ENCODE measurements at places on chromosomes 7 and 10. TPM values are rescaled to one million over a fixed set of nuclear protein-coding genes. Genes with fewer than 3 reads are reported as not detected.

CCDC71L gene
- 7.6 TPM for total RNA-seq

CNNM2 gene
- total RNA-seq = 15.2 TPM

JMJD1C gene
- 26.4 TPM for total RNA-seq

GBX1 gene
- total RNA-seq = not detected

OR6V1 gene
- not detected for total RNA-seq

MYPN gene
- total RNA-seq = 0.37 TPM

DNA sequence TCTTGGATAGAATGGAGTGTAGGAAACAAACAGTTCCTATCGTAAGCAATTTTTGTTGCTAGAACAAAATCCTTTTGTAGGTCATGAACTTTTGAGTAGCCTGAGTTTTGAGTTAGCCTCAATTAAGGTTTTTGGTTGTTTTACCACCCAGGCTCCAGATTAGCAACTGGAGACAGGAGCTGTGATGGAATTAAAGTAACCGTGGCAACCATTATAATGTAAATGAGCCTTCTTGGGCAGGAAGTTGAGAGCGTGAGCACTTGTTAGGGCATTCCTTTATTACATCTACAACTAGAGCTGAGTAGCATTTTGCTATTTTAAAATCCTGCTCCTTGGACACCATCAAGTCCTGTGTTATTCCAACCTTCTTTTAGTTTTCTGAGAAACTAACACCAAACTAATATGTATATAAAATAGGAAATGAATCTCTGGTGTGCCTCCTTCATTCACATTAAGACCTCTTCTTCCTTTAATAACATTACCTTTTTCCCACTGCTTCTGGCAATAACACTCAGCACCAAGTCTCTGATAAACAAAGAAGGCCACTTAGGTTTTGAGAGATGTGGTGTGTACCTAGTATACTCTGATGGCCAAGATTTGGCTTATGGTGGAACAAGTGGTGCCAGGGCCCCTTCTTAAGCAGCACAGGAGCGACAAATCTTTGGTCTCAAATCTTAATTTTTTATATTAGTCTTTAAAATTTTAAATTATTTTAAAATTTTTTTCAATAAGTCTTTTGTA lies 34.0 kb downstream of the AHCYL2 start:
- no peak for DNase-seq

GRCh38 chr7:158811461-158811860 lies 17.8 kb downstream of the ESYT2 start:
- DNase-seq = no peak

DNA sequence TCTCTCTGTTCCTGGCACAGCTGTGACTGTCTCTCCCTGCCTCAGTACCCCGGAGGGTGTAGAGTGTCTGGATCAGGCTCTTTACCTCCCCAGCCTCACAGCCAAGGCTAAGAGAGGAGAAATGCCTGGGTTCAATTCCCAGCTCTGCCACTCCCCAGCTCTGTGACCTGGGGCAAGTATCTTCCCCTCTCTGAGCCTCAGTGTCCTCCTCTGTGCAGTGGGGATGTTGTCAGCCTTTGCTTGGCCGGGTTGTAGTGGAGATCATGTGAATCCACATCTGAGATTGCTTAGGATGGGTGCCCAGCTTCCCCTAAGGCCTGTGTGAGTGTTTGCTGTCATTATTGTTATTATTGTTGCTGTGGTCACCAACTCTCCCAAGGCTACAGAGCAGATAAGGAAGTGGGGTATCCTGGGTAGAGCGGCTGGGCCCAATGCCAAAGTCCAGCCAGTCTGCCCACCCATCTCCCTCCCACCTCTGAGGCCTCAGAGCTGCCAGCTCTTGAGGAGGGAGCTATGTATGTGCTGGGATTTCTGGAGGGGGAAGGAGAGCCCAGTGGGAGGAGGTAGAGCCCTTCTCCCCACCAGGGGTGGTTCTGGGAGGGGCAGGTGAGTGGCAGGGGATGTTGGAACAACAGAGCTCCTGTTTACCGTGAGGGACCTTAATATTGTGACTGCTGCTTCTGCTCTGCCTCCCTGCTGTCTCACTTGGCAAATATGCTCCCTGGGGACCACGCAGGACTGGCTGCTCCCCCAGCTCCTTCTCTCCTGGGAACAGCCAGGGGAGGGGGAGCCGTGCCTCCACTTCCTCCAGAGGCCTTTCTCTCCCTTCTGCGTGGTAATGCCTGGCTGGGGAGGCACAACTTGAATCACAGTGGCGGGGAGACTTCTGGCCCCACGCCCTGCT lies 170.5 kb downstream of the RPS24 start:
- DNase-seq = peak; percentile 83

DNA sequence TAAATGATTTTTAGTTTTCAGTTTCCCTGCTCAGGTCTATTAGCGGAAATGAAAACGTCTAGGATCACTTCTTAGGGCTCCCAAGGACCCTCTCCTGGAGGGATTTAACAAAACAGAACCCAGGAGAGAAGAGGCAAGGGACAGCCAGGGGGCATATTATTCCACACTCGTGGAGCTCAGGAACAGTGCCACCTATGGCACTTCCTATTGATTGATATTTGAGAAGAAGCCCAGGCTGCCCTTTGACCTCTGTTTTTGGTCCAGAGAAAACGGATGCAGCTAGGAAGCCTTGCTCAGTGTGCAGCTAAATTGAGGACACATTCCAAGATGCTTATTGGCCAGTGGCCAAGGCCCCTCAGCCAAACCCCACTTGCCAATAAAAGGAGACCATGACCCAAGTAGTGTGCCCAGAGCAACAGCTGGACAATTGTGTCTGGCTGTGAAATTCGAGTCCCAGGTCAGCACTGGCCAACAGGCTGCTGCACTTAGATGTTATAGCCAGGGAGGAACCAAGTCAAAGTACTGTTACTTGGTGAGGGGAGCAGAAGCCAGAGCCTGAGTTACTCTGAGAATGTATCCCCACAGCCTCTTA lies 24.0 kb upstream of the GPNMB start:
- DNase-seq = no peak

GRCh38 chr7:73437091-73437490 lies 3.5 kb downstream of the FZD9 start:
- no peak for DNase-seq

GRCh38 chr10:22651276-22651980 lies 63.0 kb downstream of the PIP4K2A start:
- DNase-seq = no peak

- no peak for DNase-seq
Measured at GRCh38 chr10:69215405-69216171, 4.5 kb upstream of the HKDC1 start.

- no peak for DNase-seq
Measured at GRCh38 chr10:124997306-124997705, 55.4 kb downstream of the ZRANB1 start.

- no peak for DNase-seq
Measured at GRCh38 chr10:113113241-113113640, 163.2 kb downstream of the TCF7L2 start.

- no peak for DNase-seq
Measured at GRCh38 chr10:6563075-6563474, 17.0 kb downstream of the PRKCQ start.

GRCh38 chr7:95642173-95642572 lies 45.9 kb upstream of the PDK4 start:
- no peak for DNase-seq

DNA sequence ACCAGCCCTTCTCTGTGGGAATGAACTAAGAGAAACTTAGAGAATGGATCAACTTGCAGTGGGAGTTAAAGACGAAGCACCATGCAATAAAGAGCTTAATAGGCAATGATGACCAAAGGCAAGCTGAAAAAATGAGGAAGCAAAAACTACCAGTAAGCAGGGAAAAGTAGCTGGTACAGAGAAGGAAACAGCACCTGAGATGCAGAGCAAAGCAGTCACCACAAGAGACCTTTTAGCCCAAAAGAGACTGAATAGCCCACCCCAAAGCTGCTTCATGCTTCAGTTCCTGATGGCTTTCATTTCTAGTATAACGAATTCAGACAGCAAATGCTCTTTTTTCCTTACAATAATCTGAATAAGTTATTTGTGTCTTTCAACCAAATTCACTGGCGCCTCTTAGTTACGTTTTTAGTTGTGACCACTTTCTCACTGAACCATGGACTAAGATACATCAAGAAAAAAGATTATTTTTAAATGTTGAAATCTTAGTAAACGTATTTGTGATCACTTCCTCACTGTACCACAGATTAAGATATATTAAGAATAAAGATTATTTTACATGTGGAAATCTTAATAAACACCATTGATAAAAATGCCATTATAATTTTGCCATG lies 76.0 kb downstream of the USP6NL start:
- no peak for DNase-seq

DNA sequence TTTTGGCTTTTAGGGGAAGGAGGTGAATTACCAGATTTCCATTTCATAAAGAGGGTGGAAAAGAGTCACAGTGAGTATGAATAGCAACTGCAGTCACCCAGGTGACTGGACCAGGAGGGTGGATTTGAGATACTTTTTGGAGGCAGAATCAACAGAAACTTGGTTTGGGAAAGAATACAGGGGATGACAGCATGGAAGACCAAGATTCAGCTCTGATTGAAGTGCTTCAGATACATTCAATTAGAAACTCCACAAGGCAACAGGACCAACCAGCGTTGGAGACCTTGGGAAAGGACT lies 83.0 kb downstream of the SGMS1 start:
- DNase-seq = no peak

DNA sequence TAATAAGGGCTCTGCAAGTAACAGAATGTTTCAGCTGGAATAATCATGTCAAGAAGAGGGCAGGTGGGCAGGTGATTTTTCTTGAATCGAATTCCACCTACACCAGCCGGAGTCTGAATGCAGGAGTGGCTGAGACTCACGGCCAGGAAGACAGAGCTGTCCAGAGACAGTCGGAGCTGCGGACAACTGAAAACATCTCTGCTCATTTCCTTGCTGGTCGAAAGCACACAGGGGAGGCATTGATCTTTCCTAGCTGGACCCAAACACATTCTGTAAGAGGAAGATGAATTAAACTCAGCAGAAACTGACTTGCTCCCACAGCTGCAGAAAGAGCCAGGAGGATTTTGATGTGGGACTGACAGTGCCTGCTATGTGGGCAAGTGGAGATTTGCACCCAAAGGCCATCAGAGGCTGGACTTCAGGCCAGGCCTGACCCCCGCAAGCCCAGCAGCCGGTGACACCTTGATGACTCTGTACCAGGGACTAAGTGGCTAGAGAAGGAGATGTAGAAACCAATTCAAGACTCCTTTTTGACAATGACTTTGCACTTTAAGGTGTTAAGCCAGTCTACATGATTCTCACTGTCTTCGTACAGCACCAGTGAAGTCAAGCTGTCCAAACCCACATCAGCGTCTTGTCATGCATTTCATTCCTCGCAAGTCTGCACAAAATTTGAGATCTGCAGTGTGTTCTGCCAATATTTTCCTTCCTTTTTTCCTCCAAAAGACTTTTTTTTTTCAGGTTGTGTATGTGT lies 169.4 kb downstream of the TEX36 start:
- DNase-seq = no peak

GRCh38 chr10:132551093-132551807 lies 13.7 kb downstream of the INPP5A start:
- DNase-seq = no peak
